ENCODE measurements at places on chromosomes 3 and 15.
A peak's percentile ranks its signal among the peaks of the same experiment; 100 is the strongest.

GRCh38 chr3:3165241-3165640 is 14.2 kb downstream of the CRBN start:
- no peak for DNase-seq

- DNase-seq: no peak
These were observed 108.9 kb downstream of the FNDC3B start for GRCh38 chr3:172148241-172148640.

- no peak for DNase-seq
These were observed 88.9 kb upstream of the THBS1 start for GRCh38 chr15:39491886-39492490.

GRCh38 chr15:81480645-81481053 is 106.6 kb upstream of the TMC3 start:
- peak; percentile 23 for DNase-seq

GRCh38 chr15:63244399-63244798 is 33.0 kb upstream of the APH1B start:
- DNase-seq: no peak

GRCh38 chr3:62884096-62884870 is 9.1 kb upstream of the CADPS start:
- no peak for DNase-seq

- no peak for DNase-seq
These were observed 18.4 kb downstream of the ARMC8 start for GRCh38 chr3:138205527-138205926.

- no peak for DNase-seq
These were observed 982 bp upstream of the GABPB1 start for GRCh38 chr15:50355980-50356379.

DNA sequence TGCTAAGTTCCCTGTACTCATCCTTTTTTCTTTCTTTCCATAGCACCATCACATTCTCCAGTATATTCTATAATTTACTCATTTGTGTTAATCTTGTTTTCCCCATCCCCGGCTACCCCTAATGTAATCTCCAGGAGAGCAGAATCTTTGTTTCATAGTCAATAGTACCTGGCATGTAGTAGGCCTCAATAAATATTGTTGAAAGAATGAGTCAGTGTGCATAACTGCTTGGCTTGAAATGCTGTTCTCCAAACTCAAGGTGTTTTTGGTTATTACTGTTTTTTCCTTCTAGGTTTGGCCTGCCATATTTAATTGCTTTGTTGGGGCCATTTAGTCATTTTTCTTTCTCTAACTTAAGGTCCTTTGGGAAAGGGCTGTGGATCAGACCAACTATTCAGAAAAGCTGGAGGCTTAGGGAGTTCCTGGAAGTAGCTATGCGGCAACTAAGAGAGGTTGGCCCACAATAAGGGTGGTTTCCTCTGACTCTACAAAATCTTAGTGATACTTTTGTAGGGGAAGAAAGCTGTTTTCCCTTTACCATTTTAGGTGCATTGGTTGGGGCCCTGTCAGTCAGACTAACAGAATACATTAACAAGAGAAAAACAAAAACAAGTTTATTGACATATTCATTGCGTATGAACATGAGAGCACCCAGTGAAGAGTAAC is 28.4 kb downstream of the KAT2B start:
- DNase-seq: no peak
